ENCODE measurements at places on chromosomes 7 and 10. TPM values are rescaled to one million over a fixed set of nuclear protein-coding genes. Genes with fewer than 3 reads are reported as not detected.

- no peak overlapping the region for H3K4me3 ChIP-seq
- H3K27me3 ChIP-seq: no peaks in the 10 kb centered on the region
- H3K36me3 ChIP-seq: peaks cover 79% of the 10 kb centered on the region
These were observed 23.1 kb downstream of the ZC3HAV1 start for GRCh38 chr7:139086454-139086853.

DNA sequence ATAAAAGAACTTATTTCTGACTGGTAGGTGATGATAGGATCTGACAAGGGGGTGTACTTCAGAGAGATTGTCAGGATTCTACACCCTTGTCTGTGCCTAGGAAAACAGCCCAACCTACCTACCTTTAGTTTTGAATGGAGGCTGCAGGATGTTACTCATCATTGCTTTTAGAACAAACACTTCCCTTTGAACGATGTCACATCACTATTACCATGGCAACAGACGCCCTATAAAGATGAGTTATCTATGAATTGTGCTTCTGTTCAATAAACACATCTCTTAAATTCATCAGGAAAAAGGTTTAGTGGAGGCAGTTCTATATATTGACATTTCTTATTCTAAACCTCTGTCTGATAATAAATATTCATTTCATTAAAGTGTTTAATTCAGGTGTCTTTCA, 362.4 kb downstream of the CNTNAP2 start:
- no peaks in the 10 kb centered on the region for H3K36me3 ChIP-seq
- DNase-seq: no peak
- H3K4me3 ChIP-seq: no peak overlapping the region
- no peaks in the 10 kb centered on the region for H3K27me3 ChIP-seq
- no peaks in the 10 kb centered on the region for H3K4me1 ChIP-seq

DNA sequence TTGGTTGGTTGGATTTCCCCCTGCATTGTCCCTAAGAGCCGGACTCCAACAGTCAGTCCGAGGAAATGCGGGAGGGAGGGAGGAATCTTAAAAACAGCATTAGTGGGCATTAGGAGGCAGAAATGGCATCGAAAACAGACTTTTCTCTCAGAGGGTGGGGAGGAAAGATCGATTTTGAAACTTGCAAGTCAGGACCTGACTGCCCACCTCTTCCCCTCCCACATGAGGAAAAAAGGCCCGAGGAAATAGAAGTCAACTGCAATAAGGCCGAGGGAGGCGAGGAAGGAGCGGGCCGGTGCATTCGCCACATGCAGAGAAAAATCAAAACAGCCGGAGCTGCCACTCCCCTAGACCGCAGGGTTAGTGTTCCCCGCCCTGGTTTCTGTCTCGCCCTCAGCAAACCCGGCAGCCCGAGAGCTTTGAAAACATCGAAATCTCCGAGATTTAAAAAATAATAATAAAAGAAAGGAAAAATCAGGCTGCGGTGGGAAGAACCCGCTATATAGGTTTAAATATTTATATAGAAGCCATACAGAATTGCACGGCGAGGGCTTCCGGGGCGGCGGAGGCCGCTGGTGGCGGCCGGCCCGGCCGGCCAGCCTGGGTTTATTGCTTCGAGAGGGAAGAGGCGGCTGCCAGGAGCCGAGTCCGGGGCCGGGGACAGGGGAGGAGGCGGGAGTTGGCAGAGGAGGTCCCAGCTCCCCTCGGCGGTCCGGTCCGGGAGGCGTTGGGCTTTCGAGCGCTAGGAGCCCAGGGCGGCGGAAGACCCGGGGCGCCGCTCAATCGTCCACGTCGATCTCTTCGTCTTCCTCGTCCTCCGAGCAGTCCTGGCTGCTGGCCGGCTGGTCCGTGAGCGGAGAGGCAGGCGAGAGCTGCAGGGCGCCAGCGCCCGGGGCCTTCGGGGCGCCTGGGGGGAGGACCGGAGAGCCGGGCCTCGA, 2.5 kb downstream of the LBX1 start:
- no peak for DNase-seq
- no peaks in the 10 kb centered on the region for H3K36me3 ChIP-seq

Gene TNRC18
- 157 TPM for total RNA-seq

DNA sequence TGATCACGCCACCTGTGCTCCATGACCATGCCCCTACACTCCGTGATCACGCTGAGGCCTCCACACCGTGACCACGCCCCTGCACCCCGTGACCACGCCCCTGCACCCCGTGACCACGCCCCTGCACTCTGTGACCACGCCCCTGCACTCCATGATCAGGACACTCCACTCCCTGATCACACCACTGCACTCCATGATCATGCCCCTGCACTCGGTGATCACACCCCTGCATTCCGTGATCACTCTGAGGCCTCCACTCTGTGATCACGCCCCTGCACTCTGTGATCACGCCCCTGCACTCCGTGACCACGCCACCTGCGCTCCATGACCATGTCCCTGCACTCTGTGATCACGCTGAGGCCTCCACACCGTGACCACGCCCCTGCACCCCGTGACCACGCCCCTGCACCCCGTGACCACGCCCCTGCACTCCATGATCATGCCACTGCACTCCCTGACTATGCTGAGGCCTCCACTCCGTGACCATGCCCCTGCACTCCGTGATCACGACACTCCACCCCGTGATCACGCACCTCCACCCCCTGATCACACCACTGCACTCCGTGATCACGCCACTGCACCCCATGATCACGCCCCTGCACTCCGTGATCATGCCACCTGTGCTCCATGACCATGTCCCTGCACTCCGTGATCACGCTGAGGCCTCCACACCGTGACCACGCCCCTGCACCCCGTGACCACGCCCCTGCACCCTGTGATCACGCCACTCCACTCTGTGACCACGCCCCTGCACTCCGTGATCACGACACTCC, 27.7 kb downstream of the STK32C start:
- no peak overlapping the region for H3K4me3 ChIP-seq
- DNase-seq: no peak
- H3K4me1 ChIP-seq: peaks cover 5% of the 10 kb centered on the region
- peaks cover 25% of the 10 kb centered on the region for H3K27me3 ChIP-seq
- no peak overlapping the region for H3K27ac ChIP-seq

DNA sequence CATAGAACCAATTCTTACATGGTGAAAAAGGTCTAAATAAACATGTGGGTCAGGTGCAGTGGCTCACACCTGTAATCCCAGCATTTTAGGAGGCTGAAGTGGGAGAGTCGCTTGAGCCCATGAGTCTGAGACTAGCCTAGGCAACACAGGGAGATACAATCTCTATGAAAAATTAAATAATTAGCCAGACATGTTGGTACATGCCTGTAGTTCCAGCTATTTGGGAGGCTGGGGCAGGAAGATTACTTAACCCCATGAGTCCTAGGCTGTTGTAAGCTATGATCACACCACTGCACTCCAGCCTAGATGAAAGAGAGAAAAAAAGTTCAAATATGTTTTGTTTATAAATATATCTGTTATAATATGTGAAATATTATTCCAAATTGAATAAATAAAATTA, 643.6 kb downstream of the IPMK start:
- no peaks in the 10 kb centered on the region for H3K4me1 ChIP-seq
- no peaks in the 10 kb centered on the region for H3K27me3 ChIP-seq
- DNase-seq: no peak
- H3K36me3 ChIP-seq: no peaks in the 10 kb centered on the region

Gene NAT16
- not detected for total RNA-seq

DNA sequence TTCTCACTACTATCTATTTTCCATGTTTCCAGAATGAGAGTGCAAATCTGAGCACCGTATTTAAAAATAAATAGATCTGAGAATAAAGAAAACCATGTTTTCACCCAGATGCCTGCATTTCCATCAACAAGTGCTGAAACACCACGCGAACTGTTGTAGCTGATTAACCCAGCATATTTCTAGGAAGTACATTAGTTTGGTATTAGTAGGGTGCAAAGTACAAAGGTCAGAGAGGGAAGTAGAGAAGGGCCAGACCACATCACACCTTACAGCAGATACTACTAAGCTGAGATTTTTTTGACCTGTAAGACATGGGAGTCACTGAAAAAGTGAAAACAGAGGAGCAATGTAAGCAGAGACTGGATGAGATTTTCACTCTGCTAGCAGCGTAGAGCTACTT, 181.3 kb downstream of the IMMP2L start:
- H3K36me3 ChIP-seq: no peaks in the 10 kb centered on the region
- H3K4me3 ChIP-seq: no peak overlapping the region
- H3K27ac ChIP-seq: no peak overlapping the region
- no peaks in the 10 kb centered on the region for H3K27me3 ChIP-seq
- DNase-seq: no peak

DNA sequence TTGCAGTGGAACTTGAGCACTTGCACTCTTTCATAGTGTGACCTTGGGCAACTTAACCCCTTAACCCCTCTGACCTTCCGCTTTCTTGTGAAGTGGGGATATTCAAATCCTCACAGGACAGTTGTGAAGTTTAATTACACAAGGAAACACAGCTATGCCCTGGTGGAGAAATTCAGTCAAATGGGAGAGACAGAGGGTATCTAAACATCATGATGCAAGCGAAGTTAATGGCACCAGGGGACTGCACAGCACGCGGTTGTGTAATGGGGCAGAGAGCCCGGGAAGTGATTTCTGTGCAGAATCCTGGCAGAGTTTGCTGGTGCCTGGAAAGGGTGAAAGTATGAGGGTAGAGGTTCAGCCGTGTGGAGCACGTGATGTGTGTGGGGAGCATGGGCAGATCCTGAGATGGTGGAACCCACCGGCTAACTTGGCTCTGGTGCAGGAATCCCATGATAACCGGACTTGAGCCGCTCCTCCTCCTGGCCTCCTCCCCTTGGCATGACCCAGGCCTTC, 51.7 kb downstream of the SNX10 start:
- no peak overlapping the region for H3K27ac ChIP-seq
- no peaks in the 10 kb centered on the region for H3K36me3 ChIP-seq
- no peak overlapping the region for H3K4me3 ChIP-seq
- no peak for DNase-seq
- H3K27me3 ChIP-seq: peaks cover 12% of the 10 kb centered on the region

Measured in esophagus muscularis mucosa (tissue), 4 donors.